Activated T-helper 1 cell treated with anti-CD3 and anti-CD28 coated beads, Interleukin-12 subunit alpha, Interleukin-12 subunit beta, Interleukin-2, Interleukin-4 antibody, amounts not matched to agents 30 ng/mL and 10 ng/mL and 1 ng/mL, durations not matched to agents 14 hours and 24 hours and 36 hours (primary cell): ENCODE measurements at places on chromosomes 16 and 17.
A peak's percentile ranks its signal among the peaks of the same experiment; 100 is the strongest.

DNA sequence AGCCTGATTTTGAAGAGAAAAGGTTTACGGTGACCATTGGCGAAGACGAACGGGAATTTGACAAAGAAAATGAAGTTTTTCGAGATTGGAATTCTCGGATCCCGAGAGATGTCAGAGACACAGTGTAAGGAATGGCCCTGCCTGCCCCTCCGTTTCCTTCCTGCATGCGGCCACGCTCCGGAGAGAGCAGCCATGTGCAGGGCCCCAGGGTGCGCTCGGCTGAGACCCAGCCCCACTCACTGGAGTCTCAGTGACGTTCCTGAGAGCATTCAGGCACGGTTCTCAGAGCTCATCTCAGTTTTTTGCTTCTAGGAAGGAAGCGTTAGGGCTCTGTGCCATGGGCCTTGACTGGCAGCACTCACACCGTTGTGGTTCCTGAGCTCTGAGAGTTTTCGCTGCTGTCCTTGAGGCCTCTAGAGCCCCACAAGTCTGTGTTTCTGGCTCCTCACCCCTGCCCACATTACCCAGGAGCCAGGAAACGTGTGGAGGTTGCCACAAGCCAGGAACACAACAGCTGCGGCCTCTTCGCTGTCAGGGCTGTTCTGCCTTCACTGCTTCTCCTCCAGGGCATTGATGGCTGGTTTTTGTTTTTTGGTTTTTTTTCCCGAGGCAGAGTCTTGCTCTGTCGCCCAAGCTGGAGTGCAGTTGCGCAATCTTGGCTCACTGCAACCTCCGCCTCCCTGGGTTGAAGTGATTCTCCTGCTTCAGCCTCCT, 29.8 kb downstream of the ZC3H18 start:
- DNase-seq: no peak
- H3K27ac ChIP-seq: no peak overlapping the region
- no peaks in the 10 kb centered on the region for H3K27me3 ChIP-seq
- H3K4me1 ChIP-seq: no peaks in the 10 kb centered on the region
- no peak overlapping the region for H3K4me3 ChIP-seq
- peaks cover 34% of the 10 kb centered on the region for H3K36me3 ChIP-seq

DNA sequence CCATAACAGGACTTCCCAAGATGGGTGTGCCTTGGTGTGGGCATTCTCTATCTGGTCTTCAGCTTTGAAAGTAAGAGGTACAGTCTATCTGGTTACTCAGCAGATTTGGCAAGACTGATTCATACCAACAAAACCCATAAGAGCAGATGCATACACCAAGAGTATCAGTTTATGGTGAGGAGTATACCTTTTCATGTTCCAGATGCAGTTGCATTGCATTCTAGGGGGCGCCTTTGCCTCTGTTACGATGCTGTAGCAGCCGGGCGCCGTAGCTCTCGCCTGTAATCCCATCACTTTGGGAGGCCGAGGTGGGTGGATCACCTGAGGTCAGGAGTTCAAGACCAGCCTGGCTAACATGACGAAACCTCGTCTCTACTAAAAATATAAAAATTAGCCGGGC, 31.1 kb upstream of the CARMIL2 start:
- H3K36me3 ChIP-seq: peaks cover 42% of the 10 kb centered on the region
- no peaks in the 10 kb centered on the region for H3K27me3 ChIP-seq
- H3K4me1 ChIP-seq: no peaks in the 10 kb centered on the region

DNA sequence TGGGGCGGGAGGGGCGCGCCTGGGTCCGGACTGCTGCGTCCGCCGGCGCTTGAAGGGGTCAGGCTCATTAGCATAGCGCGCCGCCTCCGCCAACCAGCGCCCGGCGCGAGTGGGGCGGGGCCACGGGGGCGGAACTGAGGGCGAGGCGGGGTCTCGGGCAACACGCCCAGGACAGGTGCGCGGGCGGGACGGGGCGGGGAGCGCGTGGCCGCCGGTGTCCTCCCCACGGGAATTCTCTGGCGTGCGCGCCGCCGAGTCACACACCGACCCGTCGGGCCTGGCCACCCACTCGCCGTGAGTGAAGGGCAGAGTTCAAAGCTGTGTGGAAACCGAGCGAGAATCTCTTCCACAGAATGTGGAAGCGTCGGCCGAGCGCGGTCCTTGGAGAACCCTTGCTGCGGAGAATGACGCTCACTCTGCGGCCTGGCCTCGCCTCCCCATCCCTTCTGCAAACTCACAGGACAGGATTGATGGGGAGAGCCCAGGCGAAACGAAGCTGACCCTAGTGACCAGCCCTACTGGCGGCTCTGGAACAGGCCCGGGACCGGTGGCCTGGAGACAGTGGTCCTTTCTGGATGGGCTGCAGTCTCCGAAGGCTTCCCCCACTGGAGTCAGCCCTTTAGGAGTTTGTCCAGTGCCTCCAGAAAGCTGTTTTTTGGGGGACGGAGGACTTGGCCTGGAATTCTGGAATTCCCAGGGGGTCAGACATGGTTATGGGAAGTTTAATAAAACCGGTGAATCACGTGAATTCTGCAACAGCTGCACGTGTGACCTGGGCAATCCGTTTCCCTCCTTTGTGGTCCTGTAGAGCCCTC, at the start of gene SNAI3:
SNAI3 (minus strand) TSS at position 69 of the 815 bp plus-strand sequence. CDS start 101 bp downstream, outside the sequence.
- H3K4me1 ChIP-seq: peaks cover 46% of the 10 kb centered on the region
- peak; percentile 87 for DNase-seq
- H3K27me3 ChIP-seq: peaks cover 3% of the 10 kb centered on the region

DNA sequence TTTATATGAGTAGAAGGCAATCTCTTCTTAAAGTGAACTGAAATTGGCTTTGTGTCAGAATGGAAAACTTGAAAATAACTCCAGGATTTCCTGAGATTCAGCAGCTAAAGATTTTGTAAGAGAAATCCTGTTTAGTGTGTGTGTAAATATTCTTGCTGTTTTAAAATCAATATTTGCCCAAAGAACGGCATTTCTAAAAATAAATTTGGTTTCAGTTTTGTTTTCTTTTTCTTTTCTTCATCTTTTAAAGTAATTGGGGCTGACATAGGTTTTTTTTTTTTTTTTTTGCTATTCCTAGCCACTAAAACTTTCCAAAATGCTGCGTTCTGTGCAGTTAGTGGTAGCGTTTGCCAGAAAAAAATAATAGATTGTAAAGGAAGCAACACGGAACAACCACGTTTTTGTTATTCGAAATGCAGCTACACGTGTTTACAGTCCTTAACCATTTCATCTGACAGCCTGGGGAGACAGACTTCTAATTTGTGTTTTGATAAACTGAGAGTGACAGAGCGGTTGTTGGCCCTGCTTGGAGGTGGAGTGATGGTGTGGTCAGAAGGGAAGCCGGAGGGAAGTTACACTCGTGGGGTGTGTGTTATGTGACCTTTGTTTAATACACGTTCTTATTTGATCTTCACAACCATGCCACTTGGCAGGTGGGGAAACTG, 21.6 kb upstream of the SMPD3 start:
- no peak for DNase-seq
- H3K27ac ChIP-seq: peak overlapping the region; percentile 68
- peaks cover 53% of the 10 kb centered on the region for H3K4me1 ChIP-seq
- peaks cover 10% of the 10 kb centered on the region for H3K27me3 ChIP-seq

GRCh38 chr17:79991140-79991923, 44.3 kb downstream of the TBC1D16 start:
- peak; percentile 73 for DNase-seq
- H3K4me1 ChIP-seq: peaks cover 24% of the 10 kb centered on the region
- no peaks in the 10 kb centered on the region for H3K27me3 ChIP-seq
- no peaks in the 10 kb centered on the region for H3K36me3 ChIP-seq

- no peak overlapping the region for H3K27ac ChIP-seq
- no peak overlapping the region for H3K4me3 ChIP-seq
- no peaks in the 10 kb centered on the region for H3K36me3 ChIP-seq
- no peak for DNase-seq
- H3K27me3 ChIP-seq: peaks cover 12% of the 10 kb centered on the region
These were observed 270.1 kb upstream of the TBX2 start for GRCh38 chr17:61129267-61130254.

DNA sequence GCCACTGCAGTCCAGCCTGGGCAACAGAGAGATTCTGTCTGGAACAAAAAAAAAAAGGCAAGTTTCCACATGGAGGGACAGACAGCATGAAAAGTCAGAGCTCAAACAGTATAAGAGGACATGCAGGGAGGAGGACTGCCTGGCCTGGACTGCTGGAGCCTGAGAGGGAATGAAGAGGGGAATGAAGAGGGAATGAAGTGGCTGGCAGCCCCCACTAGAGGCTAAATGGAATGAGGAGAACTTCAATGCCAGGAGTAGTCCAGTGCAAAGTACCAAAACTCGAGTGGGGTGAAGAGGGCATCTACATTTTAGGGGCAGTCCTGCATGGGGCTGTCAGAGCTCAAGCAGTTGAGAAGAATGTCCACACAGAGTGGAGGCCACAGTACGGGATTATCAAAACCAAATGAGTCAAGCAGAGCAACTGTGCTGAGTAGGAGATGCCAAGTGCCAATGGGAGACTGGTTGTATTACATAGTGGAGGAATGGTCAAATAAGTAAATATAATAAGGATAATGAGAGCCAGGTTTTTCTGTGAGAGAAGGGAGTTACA, 22.9 kb downstream of the IKZF3 start:
- no peak overlapping the region for H3K27ac ChIP-seq
- H3K27me3 ChIP-seq: peaks cover 3% of the 10 kb centered on the region
- peaks cover 41% of the 10 kb centered on the region for H3K36me3 ChIP-seq
- H3K4me1 ChIP-seq: peaks cover 31% of the 10 kb centered on the region
- no peak for DNase-seq

DNA sequence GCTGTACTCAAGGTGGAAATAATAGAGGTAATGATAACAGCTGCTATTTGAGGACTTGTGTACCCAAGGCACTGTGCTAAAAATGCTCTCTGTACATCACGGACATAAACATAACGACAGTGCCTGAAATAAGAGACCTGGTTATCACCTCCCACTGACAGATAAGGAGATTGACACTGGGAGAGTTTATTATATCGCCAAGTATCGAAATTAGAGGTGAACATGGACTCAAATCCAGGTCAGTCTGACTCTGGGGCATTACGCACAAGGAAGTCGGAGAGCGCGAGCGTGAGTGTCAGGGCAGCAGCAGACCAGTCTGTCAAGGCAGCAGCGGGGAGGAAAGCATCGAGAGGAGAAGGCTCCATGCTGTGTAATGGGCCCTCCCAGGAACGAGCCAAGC, 57.1 kb downstream of the GOSR1 start:
- H3K36me3 ChIP-seq: no peaks in the 10 kb centered on the region
- no peaks in the 10 kb centered on the region for H3K4me1 ChIP-seq
- H3K27ac ChIP-seq: no peak overlapping the region
- no peaks in the 10 kb centered on the region for H3K27me3 ChIP-seq
- DNase-seq: no peak

- no peak for DNase-seq
- no peaks in the 10 kb centered on the region for H3K27me3 ChIP-seq
- peak overlapping the region; percentile 96 for H3K27ac ChIP-seq
- H3K4me3 ChIP-seq: peak overlapping the region; percentile 84
These were observed 3.3 kb upstream of the SLFN12L start for GRCh38 chr17:35540589-35541404.

- H3K4me3 ChIP-seq: peak overlapping the region; percentile 60
- peak overlapping the region; percentile 89 for H3K27ac ChIP-seq
- peak; percentile 77 for DNase-seq
- H3K27me3 ChIP-seq: no peaks in the 10 kb centered on the region
These were observed 167.5 kb downstream of the UTP18 start for GRCh38 chr17:51427856-51428255.

GRCh38 chr17:5813357-5813756, 229.0 kb upstream of the NLRP1 start:
- peaks cover 6% of the 10 kb centered on the region for H3K27me3 ChIP-seq
- H3K4me3 ChIP-seq: no peak overlapping the region
- H3K4me1 ChIP-seq: no peaks in the 10 kb centered on the region

GRCh38 chr17:16975744-16976625, 4.1 kb upstream of the TNFRSF13B start:
- no peaks in the 10 kb centered on the region for H3K36me3 ChIP-seq
- H3K4me3 ChIP-seq: no peak overlapping the region
- H3K4me1 ChIP-seq: peaks cover 7% of the 10 kb centered on the region
- no peak for DNase-seq

DNA sequence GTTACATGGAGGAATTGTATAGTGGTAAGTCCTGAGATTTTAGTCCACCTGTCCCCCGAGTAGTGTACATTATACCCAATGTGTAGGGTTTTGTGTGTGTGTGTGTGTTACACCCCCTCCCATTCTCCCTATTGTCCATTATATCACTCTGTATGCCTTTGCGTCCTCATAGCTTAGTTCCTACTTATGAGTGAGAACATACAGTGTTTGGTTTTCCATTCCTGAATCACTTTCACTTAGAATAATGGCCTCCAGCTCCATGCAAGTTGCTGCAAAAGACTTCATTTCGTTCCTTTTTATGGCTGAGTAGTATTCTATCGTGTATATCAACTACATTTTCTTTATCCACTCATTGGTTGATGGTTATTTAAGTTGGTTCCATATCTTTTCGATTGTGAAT, 635 bp upstream of the FA2H start:
- peak overlapping the region; percentile 64 for H3K4me3 ChIP-seq
- H3K36me3 ChIP-seq: no peaks in the 10 kb centered on the region
- H3K27me3 ChIP-seq: peaks cover 44% of the 10 kb centered on the region

- H3K36me3 ChIP-seq: no peaks in the 10 kb centered on the region
- H3K27me3 ChIP-seq: peaks cover 12% of the 10 kb centered on the region
- no peak overlapping the region for H3K4me3 ChIP-seq
- no peaks in the 10 kb centered on the region for H3K4me1 ChIP-seq
These were observed 31.1 kb downstream of the C16orf82 start for GRCh38 chr16:27097800-27098230.

DNA sequence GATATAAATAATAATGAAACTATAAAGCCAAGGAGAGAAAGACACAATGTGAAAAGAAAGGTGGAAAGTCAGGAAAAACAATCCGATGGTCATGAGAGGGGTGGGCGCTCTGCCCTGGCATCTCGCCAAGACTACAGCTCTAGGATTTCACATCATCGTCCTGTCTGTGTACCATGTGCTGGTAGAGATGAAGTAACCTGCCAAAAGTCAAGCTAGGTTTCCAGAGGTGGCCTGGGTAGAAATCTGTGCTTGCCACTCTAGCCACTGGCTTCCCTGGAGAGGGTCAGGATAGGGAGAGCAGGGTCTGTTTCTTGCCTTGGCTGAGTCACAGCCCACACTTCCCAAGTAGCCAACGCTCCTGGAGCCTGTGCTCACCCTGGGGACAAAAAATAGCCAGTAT, 31.0 kb upstream of the TRAP1 start:
- no peak overlapping the region for H3K27ac ChIP-seq
- H3K4me1 ChIP-seq: peaks cover 9% of the 10 kb centered on the region
- H3K36me3 ChIP-seq: peaks cover 54% of the 10 kb centered on the region
- DNase-seq: no peak
- no peak overlapping the region for H3K4me3 ChIP-seq
- no peaks in the 10 kb centered on the region for H3K27me3 ChIP-seq

- DNase-seq: no peak
- no peak overlapping the region for H3K4me3 ChIP-seq
- no peaks in the 10 kb centered on the region for H3K27me3 ChIP-seq
- H3K27ac ChIP-seq: no peak overlapping the region
These were observed 72.1 kb upstream of the HAS3 start for GRCh38 chr16:69033151-69033949.

GRCh38 chr17:76345377-76345974, 8.2 kb downstream of the PRPSAP1 start:
- DNase-seq: no peak
- H3K36me3 ChIP-seq: peaks cover 24% of the 10 kb centered on the region
- H3K27me3 ChIP-seq: no peaks in the 10 kb centered on the region
- H3K4me3 ChIP-seq: no peak overlapping the region
